NCI-H2081 treated with DMSO at 0.1 percent for 48 hours (cell line): ENCODE measurements at places on chromosomes 1 and 21.

DNA sequence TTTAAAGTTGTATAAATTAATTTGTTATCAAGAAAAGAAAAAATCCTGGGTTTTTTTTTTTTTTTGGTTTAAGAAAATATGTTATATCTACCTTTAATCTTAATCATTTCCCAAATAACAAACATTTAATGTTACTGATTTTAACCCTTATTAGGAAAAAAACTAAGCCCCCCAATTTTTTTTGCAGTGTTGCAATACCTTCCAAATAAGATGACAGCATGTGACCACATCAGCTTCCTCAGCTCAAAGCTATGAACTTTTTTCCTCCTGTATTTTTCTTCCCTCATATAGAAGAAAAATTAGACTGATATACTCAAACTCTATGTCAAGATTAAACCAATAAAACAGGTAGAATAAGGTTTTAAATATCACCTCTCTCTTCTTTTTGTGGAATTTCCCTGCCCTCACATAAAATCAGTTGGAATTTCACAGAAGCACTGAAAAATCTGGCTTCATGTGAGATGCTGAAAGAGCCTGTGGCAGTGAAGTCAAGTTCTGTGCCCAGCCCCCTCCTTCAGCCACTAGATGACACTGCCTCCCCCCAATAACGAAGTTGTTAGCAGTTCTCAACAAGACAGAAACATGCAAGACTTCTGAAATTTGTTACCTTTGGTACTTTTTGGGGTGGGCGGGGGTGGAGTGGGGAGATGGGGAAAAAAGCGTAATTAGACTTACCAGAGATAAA is 9.6 kb upstream of the SMYD2 start:
- no peak for DNase-seq

DNA sequence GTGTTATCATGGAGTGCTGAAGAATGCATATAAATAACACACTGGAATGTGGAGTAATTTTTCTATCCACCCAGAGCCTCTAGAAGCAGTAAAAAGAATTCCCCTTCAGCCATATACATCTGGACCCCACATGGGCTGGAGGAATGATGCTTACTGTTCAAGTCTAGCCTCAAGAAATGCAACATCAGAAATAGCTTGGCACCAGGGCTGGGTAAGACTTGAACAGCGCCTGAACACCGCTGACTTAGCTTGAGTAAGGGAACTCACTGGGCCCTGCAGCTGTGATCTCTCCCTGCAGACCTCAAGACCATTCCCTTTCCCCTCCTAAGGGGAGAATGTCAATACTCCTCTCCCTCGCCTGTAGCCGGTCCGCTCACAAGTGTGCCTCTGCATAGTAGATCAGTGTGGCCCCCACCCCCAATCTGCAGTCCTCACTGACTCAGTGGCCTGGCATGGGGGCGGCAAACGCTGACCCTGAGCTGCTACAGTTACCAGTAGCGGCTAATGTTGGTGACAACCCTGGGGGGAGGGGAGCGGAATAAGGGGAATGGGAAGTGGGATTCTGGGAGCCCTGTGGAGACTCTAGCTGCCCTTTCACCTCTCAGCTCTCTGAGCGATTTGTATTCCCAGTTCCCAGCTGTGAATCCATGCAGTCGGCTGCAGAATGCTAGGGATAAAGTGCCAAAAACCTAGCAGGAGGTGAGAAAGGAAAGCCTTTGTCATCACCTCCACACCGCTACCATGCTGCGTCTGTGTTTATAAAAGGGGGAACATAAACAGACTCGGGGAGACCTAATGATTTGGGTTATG is 483.9 kb downstream of the DISC1 start:
- DNase-seq, result no peak

- no peak for DNase-seq
These were observed 19.7 kb upstream of the ALDH9A1 start for GRCh38 chr1:165717918-165718515.

- DNase-seq, result no peak
These were observed 134.9 kb downstream of the CLEC20A start for GRCh38 chr1:178361847-178362246.

- no peak for DNase-seq
These were observed 55.2 kb upstream of the C1orf174 start for GRCh38 chr1:3955196-3955772.

DNA sequence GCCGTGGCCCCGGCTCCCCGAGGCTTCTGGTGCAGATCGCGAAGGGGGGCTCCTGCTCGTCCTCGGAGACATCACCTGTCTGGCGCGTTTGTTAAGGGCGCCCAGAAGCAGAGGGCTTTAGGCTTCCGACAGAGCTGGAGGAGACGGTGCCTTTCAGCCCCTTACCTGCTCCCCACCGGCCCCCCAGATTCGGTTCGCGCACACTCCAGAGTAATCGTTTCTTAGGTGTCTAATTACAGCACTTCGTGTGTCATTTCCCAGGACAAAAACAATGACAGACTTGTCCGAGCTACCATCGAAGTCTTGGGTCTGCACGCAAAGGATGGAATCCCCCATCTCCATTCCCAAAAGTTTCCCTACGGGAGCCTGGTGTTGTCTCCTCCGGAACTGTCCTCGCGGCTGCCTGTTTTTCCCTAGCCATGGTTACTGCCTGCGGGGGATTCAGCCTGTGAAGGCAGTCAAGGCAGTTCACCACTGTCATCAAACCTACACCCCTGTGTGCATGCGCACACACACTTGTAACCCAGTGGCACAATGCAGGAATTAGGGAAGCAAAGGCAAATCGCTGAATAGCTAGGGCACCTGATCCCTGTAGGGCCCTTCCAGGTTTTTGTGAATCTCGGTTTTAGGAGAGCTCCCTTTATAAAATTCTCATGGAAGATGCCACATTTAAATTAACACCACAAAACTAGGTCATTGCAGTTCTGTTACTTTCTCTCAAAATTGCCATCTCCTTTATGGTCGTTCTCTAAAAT is 738 bp upstream of the CDC42BPA start:
- no peak for DNase-seq

DNA sequence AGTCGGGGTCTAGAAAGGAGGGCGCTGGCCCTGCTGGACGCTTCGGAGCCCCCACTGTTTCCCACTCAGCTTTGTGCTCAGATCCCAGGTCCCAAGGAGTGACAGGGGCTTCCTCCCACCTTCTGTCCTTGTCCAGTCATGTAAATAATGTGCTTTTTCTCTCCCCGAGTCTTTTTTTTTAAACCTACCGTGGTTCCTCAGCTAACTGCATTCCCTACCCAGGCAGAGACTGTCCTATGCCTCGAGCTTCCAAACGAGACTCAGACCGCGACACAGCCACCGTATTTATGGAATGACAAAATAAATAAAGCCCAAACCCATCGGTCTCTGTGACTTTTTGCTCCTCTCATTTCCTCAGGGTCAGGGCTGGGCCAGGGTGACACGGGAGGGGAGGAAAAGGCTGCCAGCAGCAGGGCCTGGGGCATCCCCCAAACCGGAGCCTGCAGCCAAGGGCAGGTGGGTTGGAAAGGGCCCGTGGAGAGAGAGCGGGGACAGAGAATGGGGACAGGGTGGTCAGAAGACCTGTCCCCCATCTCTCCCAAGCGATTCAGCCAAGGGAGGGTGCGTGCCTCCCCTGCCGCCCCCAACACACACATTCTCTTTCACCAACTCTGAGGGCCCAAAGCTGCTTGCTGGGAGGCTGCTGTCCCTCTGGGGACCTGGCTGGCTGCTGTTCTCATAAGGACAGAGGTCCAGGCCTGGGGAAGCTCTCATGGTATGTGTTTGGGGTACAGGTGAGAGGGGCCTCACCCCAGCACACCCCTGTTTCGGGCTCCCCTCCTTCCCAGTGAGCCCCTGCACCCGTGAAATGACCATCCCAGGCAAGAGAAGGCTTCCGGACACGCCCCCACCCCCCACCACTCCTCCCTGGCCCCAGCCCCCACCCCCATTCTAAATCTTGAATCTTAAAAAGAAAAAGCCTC is 55.4 kb downstream of the KCNAB2 start:
- DNase-seq, result no peak

GRCh38 chr1:10211805-10212410 is 1.5 kb downstream of the KIF1B start:
- no peak for DNase-seq

- DNase-seq, result no peak
These were observed 8.9 kb downstream of the MAP1LC3C start for GRCh38 chr1:241990040-241990439.

DNA sequence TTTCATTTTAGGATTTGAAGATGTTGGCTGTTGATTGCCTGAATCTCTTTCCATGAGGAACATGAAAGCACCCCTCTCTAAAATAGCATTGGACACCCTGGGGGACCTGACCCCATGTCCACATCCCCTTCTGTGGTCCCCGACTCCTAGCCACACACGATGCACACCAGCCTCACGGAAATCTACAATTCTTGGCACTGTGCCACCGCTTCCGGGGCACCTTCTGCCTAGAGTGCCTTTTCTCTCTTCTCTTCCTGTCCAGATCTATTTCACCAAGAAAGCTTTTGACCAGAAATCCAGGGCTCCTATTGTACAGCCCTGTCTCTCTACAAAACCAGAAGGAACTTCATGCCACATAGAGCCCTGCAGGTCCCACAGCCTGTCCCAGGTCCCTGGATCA is 50.3 kb downstream of the MYSM1 start:
- DNase-seq, result no peak

GRCh38 chr21:32463367-32463766 is 50.9 kb downstream of the EVA1C start:
- no peak for DNase-seq

- no peak for DNase-seq
These were observed 735.7 kb upstream of the CXADR start for GRCh38 chr21:16777041-16777720.

DNA sequence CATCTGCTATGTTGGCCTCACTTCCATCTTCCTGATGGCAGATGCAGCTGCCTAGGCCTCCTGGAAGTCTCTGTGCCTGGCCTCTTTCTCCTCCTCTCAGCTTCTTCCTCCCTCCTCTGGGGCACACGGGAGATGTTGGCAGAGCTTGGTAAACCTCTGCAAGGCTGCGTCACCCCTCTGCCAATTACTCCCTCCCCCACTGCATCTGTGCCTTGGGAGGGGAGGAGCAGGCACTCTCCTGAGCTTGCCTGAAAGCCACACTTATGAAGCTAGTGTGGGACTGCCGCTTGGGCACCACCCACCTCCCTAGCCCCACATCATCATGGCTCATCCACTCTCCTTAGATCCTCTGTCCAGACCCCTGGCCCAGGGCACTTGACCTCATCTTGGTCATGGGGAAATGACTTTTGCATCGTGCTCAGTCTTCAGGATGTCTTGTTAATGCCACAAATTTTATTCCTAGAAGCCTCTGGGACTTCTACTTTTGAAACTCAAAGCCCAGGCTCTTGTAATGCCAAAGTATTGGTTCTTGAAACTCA is 7.3 kb upstream of the TMEM51 start:
- no peak for DNase-seq

GRCh38 chr1:150408800-150409199 is 44.9 kb downstream of the RPRD2 start:
- no peak for DNase-seq

GRCh38 chr1:230307213-230307612 is 118.9 kb downstream of the PGBD5 start:
- no peak for DNase-seq

DNA sequence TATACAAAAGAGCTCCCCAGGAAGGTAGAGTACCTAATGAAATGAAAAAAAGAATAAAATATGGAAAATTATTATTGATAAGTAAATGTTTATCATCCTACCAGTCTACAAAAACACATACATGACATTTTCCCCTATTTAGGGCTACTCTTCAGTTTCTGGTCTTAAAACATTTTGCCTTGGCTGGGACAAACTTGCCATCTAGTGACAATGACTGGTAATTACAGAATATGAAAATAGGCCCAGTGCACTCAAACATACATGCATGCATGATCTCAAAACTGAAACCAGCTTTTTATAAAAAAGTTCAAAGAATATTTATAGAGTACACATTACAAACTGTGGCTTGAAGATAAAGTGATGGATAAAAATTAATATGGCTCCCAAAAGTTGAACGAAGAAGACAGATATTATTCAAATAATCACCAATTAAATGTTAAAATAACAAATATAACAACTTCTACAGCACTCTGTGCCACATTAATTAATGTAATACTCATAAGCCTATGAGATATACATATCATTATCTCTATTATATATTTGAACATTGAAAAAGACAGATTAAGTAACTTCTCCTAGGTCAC is 10.5 kb upstream of the RNPC3 start:
- peak; percentile 0 for DNase-seq

DNA sequence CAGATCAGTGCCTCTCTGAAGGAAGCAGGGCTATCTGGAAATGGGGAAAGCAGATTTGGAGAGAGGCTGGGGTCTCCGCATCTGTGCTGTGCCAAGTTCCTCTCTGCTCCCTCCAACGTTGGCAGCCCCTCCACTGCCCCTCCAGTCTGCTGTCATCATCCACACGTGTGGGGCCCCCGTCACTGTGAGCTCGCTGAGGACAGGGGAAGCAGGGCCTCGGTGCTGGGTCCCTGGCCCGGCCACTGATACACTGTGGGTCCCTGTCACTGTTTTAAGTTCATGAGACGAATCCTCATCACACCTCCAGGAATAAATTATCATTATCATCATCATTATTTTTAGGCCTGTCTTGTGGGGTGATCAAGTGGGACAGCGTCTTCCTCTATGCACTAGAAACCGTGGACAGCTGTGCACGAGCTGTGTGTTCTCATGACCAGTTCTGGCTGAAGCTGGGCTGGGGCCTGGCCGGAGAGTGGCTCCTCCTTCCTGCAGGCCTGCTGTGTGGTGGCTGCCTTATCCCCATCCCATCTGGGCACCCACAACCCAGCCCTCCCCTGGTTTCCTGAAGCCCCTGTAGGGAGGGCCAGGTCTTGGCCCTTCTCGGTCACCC is 52.2 kb downstream of the DMRTB1 start:
- no peak for DNase-seq

DNA sequence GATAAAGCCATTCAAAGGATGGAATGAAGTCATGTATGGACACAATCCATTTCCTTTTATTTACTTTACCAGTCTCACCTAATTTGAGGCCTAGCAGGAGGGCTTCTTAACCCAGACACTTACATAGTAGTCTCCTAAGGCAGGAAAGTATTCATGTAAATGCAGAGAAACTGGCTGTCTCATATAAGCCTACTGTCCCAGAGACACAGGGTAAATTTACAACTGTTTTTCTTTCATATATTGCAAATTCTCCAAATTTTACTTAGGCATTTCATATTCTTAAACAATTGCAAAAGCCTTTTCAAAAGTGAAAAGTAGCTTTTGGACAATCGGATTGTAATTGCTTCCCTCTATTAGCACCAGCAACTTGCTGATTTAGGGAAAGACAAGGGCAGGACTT is 29.9 kb downstream of the SPAG17 start:
- no peak for DNase-seq

GRCh38 chr1:3061981-3062615 is 6.9 kb upstream of the PRDM16 start:
- DNase-seq, result no peak
